Activated naive CD4-positive, alpha-beta T cell treated with anti-CD3 and anti-CD28 coated beads for 36 hours (primary cell): ENCODE measurements at places on chromosomes 3 and 15. TPM values are rescaled to one million over a fixed set of nuclear protein-coding genes. Genes with fewer than 3 reads are reported as not detected.

The TRPM1 gene
- not detected for total RNA-seq

DNA sequence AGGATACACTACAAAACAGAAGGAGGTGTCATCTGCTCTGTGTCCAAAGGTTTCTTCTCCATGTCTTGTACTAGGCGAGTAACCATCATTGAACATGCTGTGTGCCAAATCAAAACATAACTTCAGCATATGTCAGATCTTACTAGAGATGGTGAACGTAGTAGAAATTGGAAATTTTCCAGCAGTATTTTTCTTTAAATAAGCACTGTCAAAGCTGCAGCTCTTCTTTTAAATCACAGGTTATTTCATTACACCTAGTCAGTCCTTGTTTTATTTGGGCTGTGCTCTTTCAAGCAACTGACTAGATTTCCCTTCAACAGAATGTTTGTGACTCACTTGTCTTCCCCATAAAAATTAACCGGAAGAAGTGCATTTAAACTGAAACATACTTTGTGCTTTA is 46.5 kb downstream of the MSL2 start:
- DNase-seq: no peak

DNA sequence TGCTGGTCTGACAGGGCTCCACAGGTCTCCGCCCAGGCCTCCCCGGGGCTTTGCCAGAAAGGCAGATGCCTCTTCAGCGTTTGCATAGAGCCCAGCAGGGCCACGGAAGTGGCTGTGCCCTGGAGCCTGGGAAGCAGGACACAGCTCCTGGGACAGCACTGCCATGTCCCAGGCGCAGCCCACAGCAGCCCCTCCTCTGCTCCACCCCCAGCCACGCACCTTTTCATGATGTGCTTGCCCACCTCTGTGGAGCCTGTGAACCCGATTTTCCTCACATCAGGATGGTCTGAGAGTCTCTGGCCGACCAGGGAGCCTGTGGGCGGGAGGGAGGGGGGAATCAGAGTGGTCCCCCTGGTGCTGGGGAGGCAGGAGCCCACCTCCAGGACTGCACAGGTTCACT is 33.9 kb upstream of the SLC41A3 start:
- DNase-seq: no peak

The RBM15B gene
- total RNA-seq: 12.8 TPM

The CPNE4 gene
- total RNA-seq: not detected

The LYSMD4 gene
- 4.9 TPM for total RNA-seq

- DNase-seq: no peak
Observed at GRCh38 chr3:38067508-38068233, 28.7 kb downstream of the DLEC1 start.

GRCh38 chr15:38220606-38221273 is 31.9 kb upstream of the SPRED1 start:
- DNase-seq: no peak

DNA sequence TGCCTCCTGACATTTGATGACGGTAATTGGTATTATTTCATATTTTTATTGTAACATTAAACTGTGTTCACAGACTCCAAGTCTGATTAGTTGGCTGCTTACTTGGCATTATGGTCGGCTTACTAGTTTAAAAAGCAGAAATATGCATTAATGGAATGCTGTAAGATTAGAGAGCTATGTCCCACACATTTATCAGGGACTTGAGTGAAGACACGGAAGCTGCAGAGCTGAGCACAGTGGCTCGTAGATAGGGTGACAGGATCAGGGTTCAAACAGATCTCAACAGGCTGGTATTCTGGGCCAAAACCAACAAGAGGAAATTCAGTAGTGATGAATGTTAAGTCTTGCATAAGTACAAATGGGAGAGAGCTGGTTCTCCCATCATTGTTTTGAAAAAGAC is 113.8 kb downstream of the ADAMTSL3 start:
- DNase-seq: no peak

The NR1I2 gene
- 0.88 TPM for total RNA-seq

DNA sequence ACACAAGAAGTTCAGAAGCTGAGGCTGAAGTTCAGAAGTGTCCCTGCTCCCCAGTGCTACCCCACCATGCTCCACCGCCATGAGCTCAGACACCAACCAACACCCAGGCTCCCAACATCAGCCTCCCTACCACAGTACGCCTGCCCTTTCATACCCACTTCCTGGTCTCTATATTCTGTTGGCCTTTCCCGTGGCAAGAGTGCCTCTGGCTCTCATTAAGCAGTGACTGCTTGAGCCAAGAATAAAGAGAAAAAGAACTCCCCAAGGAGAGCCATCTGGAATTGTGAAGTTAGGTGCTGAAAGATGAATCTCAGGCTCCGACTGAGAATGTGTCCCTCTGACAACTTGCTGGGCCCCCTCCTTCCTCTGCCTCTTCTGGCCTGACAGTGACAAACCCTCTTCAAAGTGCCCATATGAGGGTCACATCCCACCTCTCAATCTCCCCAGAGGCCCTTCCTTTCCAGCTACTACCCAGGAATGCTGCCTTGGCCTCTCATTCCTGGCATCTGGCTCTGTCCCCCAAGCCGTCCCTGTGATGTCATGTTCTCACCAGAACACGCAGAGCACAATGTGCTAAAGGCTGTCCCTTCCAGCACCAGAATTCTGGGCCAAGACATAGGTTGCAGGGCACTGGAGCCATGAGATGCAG is 306.8 kb downstream of the NTRK3 start:
- DNase-seq: no peak

The TEX55 gene
- total RNA-seq: not detected

DNA sequence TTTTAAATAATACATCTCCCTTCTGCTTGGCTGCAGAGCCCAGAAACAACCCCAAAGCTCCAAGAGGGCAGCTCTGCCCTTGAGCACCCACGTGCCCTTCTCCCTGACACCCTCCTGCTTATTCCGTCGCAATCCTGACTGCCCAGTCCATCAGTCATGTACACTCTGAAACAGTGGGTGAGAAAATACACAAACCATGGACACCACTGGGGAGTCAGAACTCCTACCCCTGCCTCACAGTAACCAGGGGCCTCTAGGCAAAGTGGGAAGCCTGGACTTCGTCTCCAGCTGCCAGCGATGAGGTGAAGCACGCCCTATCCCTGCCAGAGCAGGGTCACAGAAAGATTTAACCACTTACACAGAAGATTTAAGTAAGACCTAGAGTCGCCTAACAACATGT is 40.1 kb downstream of the HERC2 start:
- no peak for DNase-seq

GRCh38 chr3:61876797-61877196 is 315.4 kb downstream of the PTPRG start:
- no peak for DNase-seq

The MOBP gene
- not detected for total RNA-seq

The RAB11A gene
- 151 TPM for total RNA-seq

The ITIH4 gene
- total RNA-seq: 2.2 TPM
